ENCODE measurements at places on chromosomes 5 and 9.
A peak's percentile ranks its signal among the peaks of the same experiment; 100 is the strongest.

DNA sequence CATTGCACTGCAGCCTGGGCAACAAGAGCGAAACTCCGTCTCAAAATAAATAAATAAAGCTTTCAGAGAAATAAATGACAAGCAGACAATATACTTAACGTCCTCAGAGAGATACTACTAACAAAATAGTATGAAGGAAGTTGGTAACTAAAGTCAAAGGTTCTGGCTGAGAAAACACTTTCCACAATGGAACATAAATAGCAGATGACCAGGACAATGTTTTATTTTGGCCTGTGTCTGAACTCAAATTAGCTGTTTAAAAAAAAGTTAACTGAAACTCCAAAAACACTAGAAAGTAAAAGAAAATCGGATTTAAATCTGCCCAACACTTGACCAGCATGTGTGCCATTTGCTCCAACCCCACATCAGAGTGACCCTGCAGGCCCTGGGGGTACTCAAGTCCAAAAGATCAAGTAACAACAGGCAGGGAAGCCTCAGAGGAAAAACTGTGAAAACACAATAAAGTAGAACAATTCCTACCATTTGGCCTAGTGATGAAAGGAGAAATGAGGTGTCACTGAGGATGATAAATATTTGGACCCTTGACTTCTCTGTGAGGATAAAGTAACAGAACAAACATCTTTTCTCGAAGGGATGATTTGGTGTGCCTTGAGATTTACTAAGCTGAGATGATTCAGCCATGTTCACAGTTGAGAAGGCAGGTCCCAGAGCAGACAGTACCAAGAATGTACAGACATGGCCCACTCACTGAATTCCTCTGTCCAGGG lies 47.7 kb downstream of the LHFPL2 start:
- DNase-seq: no peak

GRCh38 chr5:127957701-127958239 lies 125.8 kb upstream of the SLC12A2 start:
- DNase-seq: no peak

GRCh38 chr9:131304676-131305355 lies 15.3 kb downstream of the PLPP7 start:
- DNase-seq: peak; percentile 7

DNA sequence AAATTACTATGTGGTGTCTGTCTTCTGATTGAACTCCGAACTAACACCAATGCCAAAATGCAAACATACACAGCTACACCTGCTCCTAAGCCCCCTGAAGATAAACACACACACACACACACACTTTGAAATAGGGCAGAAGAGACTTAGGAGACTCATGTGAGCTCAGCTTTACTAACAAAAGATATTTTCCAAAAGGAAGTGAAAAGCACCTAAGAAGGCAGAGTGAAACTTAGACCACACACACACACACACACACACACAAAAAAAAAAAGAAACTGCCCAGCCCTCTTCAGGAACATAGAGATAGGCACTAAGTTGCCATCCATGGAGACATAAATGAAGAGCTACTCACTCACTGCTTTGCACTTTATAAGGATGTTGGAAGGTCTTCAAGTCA lies 45.2 kb upstream of the APC start:
- no peak for DNase-seq

DNA sequence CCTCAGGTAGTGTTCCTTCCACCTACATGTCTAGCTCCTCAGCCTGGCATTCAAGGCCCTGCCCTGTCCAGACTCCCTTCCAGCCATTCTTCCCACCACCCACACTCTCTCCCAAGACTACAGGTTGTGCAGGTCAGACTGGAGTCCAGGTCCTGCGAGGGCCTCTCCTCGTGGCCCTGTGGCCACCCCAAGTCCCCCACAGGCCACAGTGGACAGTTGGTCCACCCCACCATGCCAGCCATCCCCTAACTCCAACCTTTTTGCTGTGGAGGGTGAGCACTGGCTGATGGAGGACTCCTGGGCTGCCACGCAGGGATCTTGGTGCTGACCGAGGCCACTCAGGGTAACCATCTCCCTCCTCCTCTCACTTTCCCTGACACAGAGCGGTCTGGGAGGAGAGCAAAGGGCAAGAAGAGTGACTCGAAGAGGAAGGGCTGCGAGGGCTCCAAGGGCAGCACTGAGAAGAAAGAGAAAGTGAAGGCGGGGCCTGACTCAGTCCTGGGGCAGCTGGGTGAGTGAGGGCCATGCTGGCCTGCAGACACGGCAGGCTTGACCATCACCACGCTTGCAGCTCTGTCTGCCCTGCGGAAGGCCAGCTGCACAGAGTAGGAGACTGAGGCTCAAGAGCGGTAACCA lies 51.0 kb downstream of the JADE2 start:
- DNase-seq: no peak

DNA sequence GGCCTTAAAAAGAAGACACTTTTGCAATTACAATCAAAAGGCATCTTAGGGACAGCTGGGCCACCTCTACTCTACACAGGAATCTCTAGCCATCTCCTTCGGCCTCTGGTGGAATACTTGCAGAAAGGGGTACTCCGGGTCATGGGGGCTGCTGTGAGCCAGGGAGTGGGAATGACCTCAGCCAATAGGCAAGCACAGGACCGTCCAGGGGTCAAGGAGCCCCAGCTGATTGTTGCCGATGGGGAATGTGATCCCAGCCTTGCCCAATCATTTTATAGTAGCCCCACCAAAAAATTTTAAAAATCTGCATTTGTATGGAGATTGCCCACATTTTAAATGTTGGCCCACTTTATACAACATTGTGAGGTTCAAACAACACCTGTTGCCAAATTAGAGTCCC lies 16.9 kb upstream of the SLC36A3 start:
- DNase-seq: no peak

DNA sequence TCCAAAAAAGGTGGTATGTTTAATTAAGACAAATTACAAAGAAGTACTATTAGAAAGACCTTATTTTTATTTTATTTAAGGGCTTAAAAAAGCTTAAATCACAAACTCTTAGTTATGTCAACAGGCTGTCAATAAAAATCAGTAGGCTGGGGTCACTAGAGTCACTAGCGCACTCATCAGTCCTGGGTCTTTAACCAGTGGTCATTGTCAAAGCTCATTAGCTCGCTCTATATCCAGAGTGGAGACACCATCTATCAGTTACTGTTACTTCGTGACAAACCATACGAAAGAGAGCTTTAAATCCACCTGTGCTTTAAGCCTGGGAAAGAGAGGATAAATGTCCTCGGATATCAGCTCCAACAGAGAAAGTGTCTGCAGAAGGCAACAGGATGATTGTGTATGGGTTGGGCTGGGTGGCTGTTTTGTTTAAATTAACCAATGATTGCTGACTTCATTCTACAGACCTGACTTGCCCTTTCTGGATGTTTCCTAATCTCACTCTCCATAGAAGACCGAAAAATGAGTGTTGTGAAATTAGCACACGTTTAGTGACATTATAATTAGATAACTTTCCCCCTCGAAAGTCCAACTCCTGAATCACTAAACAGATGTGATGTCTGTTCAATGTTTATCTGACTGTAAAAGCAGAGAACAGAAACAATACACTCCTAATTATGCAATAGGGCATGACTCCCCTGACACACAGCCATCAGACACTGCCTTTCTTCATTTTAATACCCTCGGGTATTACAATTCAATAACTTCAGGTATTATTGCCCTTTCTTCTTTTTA lies 123.6 kb upstream of the TNPO1 start:
- no peak for DNase-seq

GRCh38 chr5:90866333-90866732 lies 307.7 kb downstream of the ADGRV1 start:
- DNase-seq: no peak

- no peak for DNase-seq
These were observed 245.9 kb downstream of the FSTL4 start for GRCh38 chr5:133366438-133366837.

- DNase-seq: no peak
These were observed 10.3 kb upstream of the ANKHD1 start for GRCh38 chr5:140391312-140391711.

DNA sequence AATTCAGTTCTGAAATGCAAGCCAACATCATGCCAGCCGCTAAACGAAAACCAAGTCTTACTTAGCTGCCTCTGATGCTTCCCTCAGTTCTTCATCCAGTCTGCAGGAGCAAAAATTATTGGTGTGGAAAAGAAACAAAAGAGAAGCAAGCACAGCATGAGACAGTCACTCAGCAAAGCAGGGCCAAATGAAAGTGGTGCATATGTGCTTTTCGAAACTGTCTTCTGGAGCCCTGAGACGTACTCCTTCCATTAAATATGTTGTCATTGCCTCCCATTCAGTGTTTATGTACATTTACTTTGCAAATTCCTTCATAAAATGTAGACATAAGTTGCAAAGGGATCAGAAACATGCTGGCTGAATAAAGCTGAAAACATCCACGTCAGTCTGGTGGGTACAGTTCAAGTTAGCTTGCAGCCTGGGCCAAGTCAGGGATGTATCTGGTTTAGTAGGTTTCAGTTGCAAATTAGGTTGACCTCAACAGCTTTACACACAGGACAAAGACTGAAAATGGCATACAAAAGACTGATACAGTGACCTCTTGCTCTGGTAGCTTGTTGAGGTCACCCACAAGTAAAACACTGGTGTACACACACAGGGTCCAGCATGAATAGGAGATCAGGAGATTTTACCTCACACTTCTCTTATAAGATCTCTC lies 139.7 kb upstream of the PCA3 start:
- no peak for DNase-seq

GRCh38 chr9:102185962-102186361 lies 447.5 kb upstream of the GRIN3A start:
- DNase-seq: no peak

DNA sequence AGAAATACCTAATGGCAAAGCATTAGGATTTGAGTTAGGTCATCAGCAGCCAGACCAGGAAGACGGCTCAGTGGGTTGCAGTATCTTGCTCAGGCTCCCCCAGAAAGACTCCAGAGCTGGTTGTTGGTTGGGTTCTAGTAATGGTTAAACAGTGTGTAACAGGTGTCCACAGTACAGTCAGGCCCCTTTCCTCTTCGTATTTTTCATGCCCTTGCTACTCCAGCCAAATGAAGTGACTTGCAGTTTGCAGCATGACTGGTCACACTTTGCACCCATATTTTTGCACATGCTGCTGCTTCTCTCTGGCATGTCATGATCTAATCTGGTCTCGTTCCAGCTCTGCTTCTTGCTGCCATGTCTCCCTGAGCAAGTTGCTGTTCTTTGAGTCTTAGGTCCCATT lies 60.6 kb upstream of the TRPC7 start:
- DNase-seq: no peak

GRCh38 chr5:132055808-132056609 lies 4.4 kb upstream of the IL3 start:
- DNase-seq: no peak
